CD4-positive, alpha-beta memory T cell (primary cell): ENCODE measurements at places on chromosomes 13 and 19.

- DNase-seq: no peak
Measured at GRCh38 chr19:2548966-2549365, 73.0 kb downstream of the GADD45B start.

DNA sequence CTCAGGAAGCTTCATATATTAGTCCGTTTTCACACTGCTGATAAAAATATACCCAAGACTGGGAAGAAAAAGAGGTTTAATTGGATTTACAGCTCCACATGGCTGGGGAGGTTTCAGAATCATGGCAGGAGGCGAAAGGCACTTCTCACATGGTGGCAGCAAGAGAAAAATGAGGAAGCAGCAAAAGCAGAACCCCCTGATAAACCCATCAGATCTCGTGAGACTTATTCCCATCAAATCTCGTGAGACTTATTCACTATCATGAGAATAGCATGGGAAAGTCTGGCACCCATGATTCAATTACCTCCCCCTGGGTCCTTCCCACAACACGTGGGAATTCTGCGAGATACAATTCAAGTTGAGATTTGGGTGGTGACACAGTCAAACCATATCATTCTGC is 23.1 kb downstream of the FLT3 start:
- no peak for DNase-seq

- no peak for DNase-seq
Measured at GRCh38 chr13:32587811-32588170, 1.5 kb downstream of the PDS5B start.

- DNase-seq: no peak
Measured at GRCh38 chr19:29583196-29583999, 22.7 kb upstream of the POP4 start.

GRCh38 chr13:18998389-18998788 is 183.2 kb downstream of the TUBA3C start:
- DNase-seq: peak; percentile 6

GRCh38 chr13:99506634-99507033 is 5.4 kb downstream of the TM9SF2 start:
- DNase-seq: no peak

DNA sequence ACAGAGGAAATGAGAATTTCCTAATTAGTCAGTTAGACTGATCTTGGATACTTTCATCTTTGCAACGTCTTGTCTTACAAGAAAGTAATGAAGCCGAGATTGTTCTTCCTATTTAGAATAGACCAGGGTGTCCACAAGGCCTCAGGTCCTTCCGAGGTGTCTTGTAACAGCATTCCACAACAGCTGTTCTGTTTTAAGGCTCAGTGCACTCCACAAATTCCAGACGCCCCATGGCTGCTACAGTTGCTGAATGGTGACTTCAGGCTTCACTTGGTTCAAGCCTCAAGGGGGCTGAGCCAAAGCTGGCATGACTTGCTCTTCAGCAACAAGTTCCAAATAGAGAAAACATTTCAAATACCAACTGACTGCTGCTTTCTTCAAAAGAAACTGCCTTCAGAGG is 143.4 kb downstream of the SHISA2 start:
- DNase-seq: no peak

GRCh38 chr13:99987154-99988019 is 5.8 kb downstream of the ZIC2 start:
- DNase-seq: no peak

GRCh38 chr19:7806876-7807275 is 23.1 kb upstream of the EVI5L start:
- no peak for DNase-seq

DNA sequence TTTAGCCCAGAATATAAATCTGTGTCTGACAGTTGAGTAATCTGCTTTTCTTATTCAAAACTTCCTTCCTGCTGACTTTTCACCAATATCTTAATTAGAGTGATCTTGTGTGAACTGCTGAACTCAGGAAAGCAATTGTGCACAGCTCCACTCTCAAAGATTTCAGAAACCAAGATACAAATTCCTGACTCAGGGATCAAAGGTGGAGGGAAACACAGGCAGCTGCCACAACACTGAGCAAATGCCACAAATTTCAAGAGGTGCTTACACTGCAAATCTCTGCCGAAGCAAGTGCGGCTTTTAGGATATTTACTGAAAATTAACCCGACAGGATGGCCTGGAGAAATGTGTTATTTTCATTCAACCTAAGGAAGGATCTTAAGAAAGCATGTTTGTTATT is 111.4 kb downstream of the STOML3 start:
- no peak for DNase-seq

DNA sequence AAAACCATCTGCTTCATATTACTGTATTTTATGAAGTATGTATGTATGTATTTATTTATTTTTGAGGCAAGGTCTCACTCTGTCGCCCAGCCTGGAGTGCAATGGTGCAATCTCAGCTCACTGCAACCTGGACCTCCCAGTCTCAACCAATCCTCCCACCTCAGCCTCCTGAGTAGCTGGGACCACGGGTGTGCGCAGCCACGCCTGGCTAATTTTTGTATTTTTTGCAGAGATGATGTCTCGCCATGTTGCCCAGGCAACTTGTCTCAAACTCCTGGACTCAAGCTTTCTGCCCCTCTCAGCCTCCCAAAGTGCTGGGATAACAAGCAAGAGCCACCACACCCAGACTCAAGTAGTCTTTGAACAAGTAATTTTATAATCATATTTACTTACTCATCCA is 5.5 kb downstream of the KATNAL1 start:
- DNase-seq: no peak

DNA sequence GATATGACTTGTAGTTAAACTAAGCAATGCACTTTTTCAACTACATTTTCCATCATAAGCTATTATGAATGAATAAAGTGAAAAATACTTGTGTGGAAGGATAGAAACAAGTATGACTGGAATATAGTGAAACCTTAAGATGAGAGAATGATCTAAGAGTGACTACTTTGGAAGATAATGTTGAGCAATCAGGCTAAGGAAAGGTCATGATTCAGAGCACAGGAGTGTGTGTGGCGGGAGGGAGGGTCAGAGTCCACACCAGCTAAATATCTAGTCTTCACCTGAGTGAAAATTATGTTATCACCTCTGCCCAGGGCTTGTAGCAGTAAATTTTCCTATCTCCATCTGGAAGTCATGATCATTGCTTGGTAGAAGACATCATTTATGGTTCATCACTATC is 833.4 kb upstream of the ATXN8OS start:
- no peak for DNase-seq

- DNase-seq: no peak
Measured at GRCh38 chr19:50705422-50706019, 14.1 kb downstream of the SHANK1 start.

GRCh38 chr19:5642204-5642603 is 19.3 kb downstream of the SAFB start:
- no peak for DNase-seq

- no peak for DNase-seq
Measured at GRCh38 chr13:104875038-104875754, 1660.3 kb downstream of the EFNB2 start.

DNA sequence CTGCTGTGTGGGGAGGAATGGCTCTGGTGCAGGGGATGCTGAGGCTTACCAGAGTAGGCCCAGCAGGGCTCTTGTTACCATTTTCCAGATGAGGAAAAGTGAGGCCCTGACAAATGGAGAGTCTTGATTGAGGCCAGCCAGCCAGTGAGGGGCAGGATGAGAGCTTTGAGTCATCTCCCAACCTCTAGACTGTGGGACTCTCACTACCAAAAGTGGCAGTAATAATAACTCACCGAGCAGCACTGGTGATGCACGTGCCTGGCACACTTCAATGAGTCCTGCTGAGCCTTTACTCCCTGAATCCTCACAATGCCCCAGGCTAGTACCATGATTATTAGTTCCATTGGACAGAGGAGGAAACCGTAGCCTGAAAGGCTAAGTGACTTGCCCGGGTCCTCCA is 7.8 kb downstream of the CIC start:
- no peak for DNase-seq

- no peak for DNase-seq
Measured at GRCh38 chr13:102033857-102034331, 368.0 kb downstream of the FGF14 start.

- DNase-seq: peak; percentile 47
Measured at GRCh38 chr19:48490981-48491792, 20.4 kb downstream of the LMTK3 start.

- no peak for DNase-seq
Measured at GRCh38 chr13:98267080-98267912, 90.2 kb upstream of the RNF113B start.

- DNase-seq: no peak
Measured at GRCh38 chr13:102141625-102142472, 260.0 kb downstream of the FGF14 start.

DNA sequence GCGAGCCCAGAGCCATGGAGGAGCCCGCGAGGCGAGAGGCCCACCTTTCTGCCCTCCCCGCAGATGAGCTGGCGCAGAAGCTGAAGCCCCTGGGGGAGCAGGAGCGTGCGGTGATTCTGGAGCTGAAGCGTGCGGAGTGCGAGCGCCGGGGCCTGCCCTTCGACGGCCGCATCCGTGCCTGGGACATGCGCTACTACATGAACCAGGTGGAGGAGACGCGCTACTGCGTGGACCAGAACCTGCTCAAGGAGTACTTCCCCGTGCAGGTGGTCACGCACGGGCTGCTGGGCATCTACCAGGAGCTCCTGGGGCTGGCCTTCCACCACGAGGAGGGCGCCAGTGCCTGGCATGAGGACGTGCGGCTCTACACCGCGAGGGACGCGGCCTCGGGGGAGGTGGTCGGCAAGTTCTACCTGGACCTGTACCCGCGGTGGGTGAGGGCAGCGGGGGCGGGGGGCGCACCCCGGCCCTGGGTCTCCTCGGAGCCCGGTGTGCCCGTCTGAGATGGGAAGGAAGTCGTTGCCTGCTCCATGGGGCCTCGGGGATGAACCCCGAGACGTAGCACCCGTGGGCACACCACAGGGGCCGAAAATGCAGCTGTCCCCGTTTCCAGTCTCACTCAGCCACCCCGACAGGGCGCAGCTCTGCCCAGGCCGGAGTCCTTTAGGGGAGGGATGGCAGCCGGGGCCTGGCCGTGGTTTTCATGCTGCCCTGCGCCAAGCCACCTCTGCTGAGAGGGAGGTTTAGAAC is 12.1 kb upstream of the ZNF554 start:
- DNase-seq: no peak

GRCh38 chr13:36344173-36344572 is 2.0 kb downstream of the SPART start:
- DNase-seq: no peak

DNA sequence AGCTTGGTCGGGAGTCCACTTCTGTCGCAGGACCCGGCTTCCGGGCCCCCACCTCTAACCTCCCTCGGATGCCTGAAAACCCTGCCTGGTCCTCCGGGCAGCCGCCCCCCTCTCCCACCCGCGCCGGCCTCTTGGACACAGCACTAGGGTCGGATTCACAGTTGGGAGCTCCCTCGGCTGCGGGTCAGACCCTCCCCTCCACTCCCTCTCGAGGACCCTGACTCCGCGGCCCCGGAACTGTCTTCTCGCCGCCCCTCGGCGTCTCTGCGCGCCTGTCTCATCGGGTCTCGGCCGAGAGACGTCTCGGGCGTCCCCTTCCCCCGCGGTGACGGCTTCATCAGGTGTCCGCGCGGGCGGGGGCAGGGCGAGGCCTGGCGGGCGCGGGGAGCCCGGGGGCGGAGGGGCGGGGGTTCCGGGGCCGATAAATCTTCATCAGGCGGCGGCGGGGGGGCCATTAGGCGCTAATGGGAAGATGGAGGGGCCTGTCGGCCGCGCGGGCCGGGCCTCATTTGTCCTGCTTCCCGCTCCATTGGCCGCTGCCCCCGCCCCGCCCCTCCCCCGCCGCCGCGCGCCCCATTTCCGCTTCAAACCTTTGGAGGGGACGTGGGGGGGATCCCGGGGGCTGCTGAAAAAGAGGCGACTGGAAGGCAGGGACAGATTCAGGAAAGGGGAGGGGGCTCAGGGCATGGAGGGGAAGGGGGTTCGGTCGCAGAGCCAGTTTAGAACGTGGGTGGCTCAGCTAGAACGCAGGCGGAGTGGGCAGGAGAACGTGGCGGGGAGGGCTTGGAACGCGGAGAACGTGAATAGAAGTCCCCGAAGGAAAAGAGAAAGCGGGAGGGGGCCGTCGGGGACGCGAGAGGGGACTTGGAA is 11.8 kb upstream of the ERFL start:
- no peak for DNase-seq

DNA sequence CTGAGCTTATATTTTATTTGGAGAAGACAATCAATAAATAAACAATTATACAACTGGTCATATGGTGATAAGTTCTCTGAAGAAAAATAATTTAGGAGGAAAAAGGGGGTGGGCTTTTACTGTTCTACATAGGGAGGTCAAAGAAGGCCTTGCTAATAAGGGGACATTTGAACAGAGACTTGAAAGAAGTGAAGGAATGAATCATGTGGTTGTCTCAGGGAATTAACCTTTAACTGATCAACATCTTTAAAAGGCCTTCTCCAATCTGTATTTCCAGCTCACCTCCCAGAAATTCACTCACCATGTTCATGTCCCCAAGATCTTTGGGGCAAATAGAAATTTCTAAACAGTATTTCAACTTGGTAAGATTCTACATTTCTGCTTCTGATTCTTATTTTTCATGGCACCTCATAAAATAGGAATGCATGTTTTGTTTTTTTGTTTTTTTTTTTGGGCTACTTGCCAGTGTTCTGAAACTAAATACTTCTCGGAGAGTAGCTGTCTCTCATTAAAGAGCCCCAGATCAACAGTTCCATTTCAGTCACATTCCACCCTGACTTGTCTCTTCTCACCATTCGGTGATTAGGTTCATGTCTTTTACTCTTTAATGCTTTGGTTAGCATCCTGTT is 19.2 kb upstream of the LPAR6 start:
- no peak for DNase-seq

DNA sequence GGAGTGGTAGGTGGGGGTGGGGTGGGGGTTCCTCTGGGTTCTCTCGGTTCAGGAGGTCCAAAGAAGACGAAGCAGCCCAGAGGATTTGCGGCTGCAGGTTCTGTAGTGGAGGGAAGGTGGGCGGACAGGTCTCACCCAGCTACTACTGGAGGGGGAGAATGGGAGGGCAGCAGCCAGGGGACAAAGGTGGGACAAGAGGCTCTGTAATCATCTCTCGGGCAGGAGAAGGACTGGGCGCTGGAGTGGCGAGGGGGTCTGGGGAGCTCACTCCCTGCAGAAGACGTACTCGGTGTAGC is 1.4 kb downstream of the KCTD12 start:
- DNase-seq: no peak

GRCh38 chr13:73893833-73894232 is 240.4 kb downstream of the KLF12 start:
- no peak for DNase-seq

DNA sequence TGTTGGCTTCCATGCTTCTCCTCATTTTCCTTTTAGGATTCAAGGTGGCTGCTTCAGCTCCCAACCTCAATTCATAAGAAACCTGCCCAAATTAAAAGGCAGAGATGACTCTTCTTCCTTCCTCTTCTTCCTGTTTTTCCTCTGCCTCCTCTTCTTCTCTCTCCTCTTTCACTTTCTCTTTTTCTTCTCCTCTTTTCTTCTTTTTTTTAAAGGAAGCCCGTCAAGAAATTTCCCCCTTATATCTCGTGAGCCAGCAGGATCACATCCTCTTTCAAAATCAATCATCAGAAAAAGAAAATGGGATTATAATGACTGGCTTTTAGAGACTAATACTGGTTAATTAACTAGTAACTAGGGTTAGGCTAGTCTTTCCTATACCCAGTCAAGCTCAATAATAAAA is 220.3 kb downstream of the NBEA start:
- no peak for DNase-seq

- no peak for DNase-seq
Measured at GRCh38 chr19:17739121-17739875, 12.0 kb upstream of the FCHO1 start.

- no peak for DNase-seq
Measured at GRCh38 chr13:43058318-43058674, 34.9 kb downstream of the DNAJC15 start.
